ENCODE measurements at places on chromosomes 3 and 15.

DNA sequence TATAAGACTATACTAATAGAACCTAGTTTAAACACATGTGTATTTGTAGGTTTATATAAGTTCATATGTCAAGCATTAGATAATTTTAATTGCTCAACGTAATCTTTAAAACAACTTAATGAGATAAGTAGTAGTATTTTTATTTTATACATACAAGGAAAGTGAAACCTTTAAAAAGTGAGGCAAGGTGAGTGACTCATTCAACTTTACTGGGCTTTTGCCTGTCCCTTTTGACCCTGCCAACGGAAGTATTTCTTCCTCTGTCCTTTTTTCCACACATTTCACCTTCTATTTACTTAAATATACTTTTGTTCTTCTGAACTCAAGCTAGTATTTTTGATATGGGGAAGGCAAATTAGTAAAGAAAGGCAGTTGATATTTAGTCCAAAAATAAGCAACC lies 78.5 kb downstream of the KBTBD8 start:
- DNase-seq: no peak

GRCh38 chr3:42172047-42172654 lies 81.0 kb downstream of the TRAK1 start:
- DNase-seq: no peak

- no peak for DNase-seq
Measured at GRCh38 chr3:190614226-190615059, 100.6 kb downstream of the IL1RAP start.

DNA sequence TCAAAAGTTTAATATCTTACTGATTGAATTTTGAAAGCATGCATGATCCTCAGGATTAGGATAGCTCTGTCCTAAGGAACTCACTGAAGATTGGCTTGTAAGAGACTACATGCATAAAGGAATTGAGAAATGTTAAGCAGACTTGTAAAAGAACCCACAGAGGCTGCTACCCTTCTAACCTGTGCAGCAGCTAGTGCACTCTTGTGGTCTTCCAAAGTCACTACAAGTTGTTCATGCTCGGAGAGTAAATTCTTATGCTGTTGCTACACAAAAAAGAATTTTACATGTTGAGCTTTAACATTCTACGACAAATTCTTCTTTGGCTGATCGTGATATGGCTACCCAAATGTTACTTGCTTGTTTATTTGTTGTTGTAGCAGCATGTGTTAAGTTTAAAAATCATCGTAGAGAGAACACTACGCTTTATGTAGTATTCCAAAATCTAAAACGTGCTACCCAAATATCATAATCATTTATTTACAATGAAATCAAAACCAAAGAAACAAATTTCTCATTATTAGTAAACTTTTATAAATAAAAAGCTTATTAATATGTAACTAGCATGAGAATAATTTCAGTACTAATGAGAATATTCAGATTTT lies 55.0 kb downstream of the GOLIM4 start:
- no peak for DNase-seq

- no peak for DNase-seq
Measured at GRCh38 chr3:141994856-141995255, 118.4 kb downstream of the ATP1B3 start.

DNA sequence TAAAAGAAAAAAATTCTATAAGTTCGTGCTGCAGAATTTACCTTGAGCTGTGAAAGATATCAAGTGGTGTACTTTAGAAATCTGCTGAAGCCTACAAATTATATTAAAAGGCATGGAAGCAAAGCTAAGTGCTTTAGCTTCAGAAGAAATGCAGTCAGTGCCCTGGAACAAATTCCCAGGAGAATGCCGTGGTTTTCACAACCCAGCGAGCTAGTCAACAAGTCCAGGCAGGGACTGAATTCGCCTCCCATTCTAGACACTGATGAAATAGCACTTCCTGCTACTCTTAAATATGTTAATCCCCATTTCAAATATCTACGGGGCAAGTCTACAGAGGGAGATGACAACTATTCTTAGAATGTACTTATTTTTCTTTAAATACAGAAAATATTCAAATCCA lies 326.4 kb upstream of the IGF1R start:
- DNase-seq: no peak
